ENCODE measurements at places on chromosomes 12 and 14.
A peak's percentile ranks its signal among the peaks of the same experiment; 100 is the strongest.

DNA sequence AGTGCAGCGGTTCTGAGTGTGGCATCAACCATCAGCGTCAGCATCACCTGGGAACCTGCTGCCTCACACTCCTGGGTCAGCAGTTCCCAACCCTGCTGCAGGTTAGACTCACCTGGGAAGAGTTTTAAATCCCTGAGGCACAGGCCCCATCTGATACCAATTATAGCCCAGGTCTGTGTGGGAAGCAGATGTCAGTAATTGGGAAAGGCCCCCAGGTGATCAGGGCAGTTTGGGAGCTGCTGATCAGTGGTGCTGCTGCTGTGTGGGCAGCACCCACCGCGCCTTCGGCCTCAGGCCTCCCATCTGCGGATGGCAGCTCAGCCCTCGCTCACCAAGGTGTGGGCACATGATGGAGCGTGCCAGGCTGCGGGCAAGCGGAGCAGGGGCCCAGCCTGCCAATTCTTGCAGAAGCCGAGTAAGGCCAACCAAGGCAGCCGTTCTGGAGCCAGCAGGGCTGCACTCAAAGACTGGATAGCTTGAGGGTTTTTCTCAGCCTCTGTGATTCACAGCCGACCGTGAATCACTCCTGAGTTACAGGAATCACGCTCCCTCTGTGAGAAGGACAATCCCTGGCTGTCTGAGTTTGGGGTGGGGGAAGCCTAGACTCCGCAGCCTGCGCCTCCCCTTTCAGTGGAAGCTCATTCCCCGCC is 155.6 kb upstream of the SFSWAP start:
- H3K4me3 ChIP-seq, result no peak overlapping the region
- H3K4me1 ChIP-seq, result no peaks in the 10 kb centered on the region
- no peak overlapping the region for H3K27ac ChIP-seq

DNA sequence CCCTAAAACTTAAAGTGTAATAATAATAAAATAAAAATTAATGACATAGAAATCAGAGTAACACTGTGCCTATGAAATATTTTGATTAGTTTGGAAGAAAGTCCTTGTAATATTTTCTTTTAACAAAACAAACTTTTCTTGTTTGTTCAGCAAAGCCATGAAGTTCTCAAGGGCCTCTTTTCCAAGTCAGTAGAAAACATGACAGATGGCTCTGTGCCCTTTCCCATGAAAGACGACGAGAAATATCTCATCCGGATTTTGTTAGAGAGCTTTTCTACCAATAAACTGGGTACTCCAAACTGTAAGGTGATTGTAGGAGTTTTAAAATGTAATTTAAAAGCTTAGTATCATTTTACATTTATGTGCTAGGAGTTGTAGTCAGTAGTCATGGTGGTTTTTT is 54.5 kb upstream of the ASPG start:
- H3K27ac ChIP-seq, result no peak overlapping the region
- H3K4me1 ChIP-seq, result no peaks in the 10 kb centered on the region
- peaks cover 28% of the 10 kb centered on the region for H3K27me3 ChIP-seq
- no peaks in the 10 kb centered on the region for H3K36me3 ChIP-seq

GRCh38 chr12:30268041-30268440 is 427.6 kb downstream of the IPO8 start:
- H3K27ac ChIP-seq, result no peak overlapping the region
- H3K4me3 ChIP-seq, result no peak overlapping the region
- H3K27me3 ChIP-seq, result no peaks in the 10 kb centered on the region
- no peaks in the 10 kb centered on the region for H3K36me3 ChIP-seq

DNA sequence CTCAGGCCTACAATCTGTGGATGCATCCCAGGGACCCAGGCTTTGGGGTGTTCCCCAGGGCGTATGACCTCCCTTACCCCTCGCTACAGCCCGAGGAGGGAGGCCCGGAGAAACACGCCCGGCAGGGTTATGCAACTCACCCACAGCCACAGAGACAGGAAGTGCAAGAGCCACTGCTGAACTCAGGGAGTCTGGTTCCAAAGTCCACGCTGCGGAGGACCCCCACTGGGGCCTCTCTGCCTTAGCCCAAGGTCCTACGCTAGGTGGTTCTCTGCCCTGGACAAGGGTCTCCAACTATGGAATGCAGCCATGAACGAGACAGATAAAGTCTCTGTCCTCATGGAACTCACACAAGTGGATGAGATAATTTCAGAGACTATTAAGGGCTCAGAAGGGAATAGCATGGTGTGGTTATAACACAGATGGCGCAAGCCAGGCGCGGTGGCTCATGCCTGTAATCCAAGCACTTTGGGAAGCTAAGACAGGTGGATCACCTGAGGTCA is 11.3 kb downstream of the SCARB1 start:
- peaks cover 25% of the 10 kb centered on the region for H3K4me1 ChIP-seq
- H3K4me3 ChIP-seq, result no peak overlapping the region
- DNase-seq, result no peak
- peaks cover 5% of the 10 kb centered on the region for H3K36me3 ChIP-seq
- no peaks in the 10 kb centered on the region for H3K27me3 ChIP-seq
- H3K27ac ChIP-seq, result no peak overlapping the region

DNA sequence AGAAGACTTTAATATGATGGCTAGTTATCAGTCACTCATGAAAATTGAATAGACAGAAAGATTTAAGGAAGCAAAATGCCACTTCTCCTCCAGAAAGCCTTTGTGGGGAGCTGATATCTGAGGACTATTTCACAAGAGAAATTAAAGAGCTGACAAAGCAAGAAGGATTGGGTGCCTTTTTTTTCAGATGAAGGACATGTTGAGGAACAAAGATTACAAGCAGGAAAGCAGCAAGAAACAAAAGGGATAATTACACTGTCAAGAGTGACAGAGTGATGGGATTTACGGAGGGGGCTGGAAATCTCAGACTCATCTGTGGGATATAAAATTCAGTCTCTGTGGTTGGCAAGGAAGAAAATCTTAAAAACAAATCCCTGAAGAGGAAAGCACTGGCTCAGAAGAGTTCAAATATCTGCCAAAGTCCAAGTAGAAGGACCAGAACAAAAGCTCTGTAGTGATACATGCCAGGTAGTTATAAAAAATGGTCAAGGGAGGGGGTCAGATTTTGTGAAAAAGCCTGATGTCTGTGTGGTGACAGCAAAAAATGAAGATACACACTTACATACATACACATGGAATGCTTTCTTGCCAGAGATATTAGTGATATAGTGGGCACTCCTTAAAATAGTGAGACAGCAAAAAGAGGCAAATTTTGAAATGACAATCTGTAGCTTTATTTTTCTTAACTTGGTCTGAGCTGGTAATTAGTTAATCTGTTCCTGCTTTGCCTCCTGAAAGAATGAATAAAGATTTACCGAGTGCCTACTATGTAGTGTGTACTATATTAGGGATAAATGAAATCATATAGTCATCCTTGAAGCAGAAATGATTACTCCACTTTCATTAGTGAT is 62.9 kb downstream of the EPS8 start:
- no peaks in the 10 kb centered on the region for H3K36me3 ChIP-seq
- H3K4me3 ChIP-seq, result no peak overlapping the region
- no peak overlapping the region for H3K27ac ChIP-seq
- DNase-seq, result no peak
- H3K4me1 ChIP-seq, result no peaks in the 10 kb centered on the region

GRCh38 chr14:63478010-63478409 is 65.2 kb downstream of the PPP2R5E start:
- H3K27me3 ChIP-seq, result no peaks in the 10 kb centered on the region
- peak overlapping the region; percentile 54 for H3K27ac ChIP-seq
- H3K36me3 ChIP-seq, result peaks cover 2% of the 10 kb centered on the region
- DNase-seq, result no peak
- H3K4me1 ChIP-seq, result peaks cover 46% of the 10 kb centered on the region

- H3K4me3 ChIP-seq, result no peak overlapping the region
- H3K27me3 ChIP-seq, result no peaks in the 10 kb centered on the region
- no peak for DNase-seq
- no peaks in the 10 kb centered on the region for H3K36me3 ChIP-seq
Measured at GRCh38 chr14:67951529-67952135, 132.1 kb downstream of the RAD51B start.

DNA sequence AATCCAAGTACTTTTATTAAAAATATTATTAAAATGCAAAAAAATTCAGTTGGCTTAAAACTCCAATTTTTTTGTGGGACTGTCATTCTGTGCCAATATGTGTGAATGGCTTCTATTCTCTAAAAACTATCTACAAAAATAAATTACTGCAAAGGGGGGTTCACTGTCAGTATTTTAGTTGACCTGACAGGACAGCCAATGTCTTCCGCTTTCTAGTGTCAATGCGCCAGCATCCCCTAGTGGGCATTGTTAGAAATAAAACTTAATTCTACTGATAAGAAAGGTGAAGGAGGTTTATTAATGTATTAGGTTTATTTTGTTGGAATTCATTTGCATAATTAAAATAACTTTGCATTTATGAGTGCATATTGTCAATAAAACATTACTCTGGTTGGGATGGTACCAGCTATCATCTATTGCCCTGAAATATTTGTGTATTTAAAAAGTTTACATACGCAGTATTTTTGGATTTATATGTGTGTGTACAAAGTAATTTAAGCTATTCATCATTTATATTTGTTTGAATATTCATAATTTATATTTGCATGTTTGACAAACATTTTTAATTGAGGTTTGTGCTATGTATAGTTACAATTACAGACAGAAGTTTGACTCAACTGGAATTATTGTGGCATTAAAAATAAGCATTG is 527.2 kb downstream of the FLRT2 start:
- H3K27me3 ChIP-seq, result no peaks in the 10 kb centered on the region
- no peak overlapping the region for H3K27ac ChIP-seq
- H3K36me3 ChIP-seq, result no peaks in the 10 kb centered on the region
- peaks cover 6% of the 10 kb centered on the region for H3K4me1 ChIP-seq
- H3K4me3 ChIP-seq, result no peak overlapping the region
- no peak for DNase-seq

DNA sequence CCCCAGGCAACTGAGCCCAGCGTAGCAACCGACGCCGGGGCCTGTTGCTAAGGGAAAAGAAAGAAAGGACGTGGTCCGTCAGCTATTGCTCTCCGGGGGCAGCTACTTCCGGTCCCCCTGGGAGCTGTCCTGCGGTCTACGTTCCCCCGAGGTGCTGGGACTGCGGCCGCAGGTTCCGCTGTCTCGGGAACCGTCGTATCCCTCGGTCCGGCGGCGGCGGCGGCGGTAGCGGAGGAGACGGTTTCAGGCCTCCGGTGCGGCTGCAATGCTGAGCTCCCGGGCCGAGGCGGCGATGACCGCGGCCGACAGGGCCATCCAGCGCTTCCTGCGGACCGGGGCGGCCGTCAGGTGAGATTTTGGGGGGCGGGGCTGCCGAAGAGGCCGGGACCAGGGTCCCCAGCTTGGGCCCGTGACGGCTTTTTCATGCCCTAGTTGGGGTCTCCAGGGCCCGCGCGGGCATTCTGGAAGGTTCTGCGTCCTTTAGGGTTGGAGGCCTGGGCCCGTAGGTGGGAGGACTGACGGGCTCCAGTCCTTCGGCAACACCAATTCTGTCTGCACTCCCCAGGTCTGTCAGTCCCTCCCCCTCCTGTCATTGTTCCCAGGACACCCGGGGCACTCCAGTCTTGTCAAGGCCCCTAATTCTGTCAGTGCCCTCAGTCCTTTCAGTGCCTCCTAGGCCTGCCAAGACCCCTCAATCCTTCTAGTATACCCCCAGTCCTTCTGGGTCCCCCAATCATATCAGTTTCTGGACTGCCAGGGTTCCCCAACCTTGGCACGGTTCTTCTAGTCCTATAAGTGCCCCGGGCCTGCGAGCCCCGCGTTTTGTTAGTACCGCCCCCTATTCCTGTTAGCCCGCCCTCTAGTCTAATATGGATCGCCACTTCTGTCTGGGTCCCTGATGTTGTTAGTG is at the start of gene USP30:
USP30 (plus strand) TSS at position 163 of the 910 bp plus-strand sequence; CDS start at position 266, 103 bp downstream.
- peak within 1 kb of the TSS; percentile 86 for H3K27ac ChIP-seq
- no peaks in the 10 kb centered on the region for H3K27me3 ChIP-seq
- H3K4me1 ChIP-seq, result peaks cover 22% of the 10 kb centered on the region
- DNase-seq, result peak; percentile 80

DNA sequence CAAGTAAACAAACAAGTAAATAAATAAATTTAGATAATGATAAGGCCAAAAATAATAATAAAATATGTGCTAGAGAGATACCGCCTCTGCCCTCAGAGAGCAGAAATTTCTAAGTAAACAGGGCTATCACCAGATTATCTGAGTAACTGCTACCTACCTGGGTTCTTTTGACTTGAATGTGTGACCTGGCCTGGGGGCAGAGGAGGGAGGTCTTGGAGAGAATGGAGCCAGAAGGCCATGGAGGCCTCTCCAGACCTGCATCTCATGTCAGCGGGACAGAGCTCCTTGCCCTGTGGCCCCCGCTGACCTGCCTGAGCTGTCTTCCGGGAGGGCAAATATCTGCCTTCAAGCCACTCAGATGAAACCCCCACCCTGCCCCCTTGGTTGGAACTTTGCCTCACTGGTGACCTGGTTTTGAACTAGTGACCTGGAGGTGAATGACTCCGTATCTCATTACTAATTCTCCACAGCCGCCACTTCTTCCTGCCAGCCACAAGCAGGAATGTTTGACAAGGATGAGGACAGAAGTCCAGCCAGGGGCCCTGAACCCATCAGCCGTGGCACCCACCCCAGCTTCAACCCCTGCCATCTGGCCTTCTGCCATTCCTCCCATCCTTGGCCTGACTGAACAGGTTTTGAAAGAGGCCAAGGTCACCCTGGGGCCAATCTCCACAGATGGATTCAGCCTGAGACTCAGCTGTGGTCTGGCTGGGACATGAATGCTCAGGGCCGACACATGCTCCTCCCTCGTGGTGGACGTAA is 86.8 kb upstream of the PARP11 start:
- H3K4me1 ChIP-seq, result peaks cover 9% of the 10 kb centered on the region
- H3K36me3 ChIP-seq, result no peaks in the 10 kb centered on the region
- DNase-seq, result no peak
- H3K27me3 ChIP-seq, result peaks cover 4% of the 10 kb centered on the region

GRCh38 chr12:3250576-3250975 is 173.4 kb downstream of the TSPAN9 start:
- no peaks in the 10 kb centered on the region for H3K27me3 ChIP-seq
- no peak for DNase-seq
- H3K27ac ChIP-seq, result no peak overlapping the region
- H3K4me3 ChIP-seq, result no peak overlapping the region
- no peaks in the 10 kb centered on the region for H3K36me3 ChIP-seq

GRCh38 chr14:77923131-77923936 is 123.4 kb downstream of the ADCK1 start:
- DNase-seq, result no peak
- H3K36me3 ChIP-seq, result peaks cover 24% of the 10 kb centered on the region
- no peak overlapping the region for H3K27ac ChIP-seq
- H3K4me3 ChIP-seq, result no peak overlapping the region

- no peak overlapping the region for H3K27ac ChIP-seq
- H3K4me3 ChIP-seq, result no peak overlapping the region
- H3K27me3 ChIP-seq, result no peaks in the 10 kb centered on the region
- H3K36me3 ChIP-seq, result no peaks in the 10 kb centered on the region
- H3K4me1 ChIP-seq, result no peaks in the 10 kb centered on the region
- DNase-seq, result no peak
Measured at GRCh38 chr12:3020850-3021435, 56.2 kb upstream of the TSPAN9 start.
